GM04504 (cell line): ENCODE measurements at places on chromosomes 1 and 21.

GRCh38 chr1:166133857-166134256, 32.9 kb downstream of the FAM78B start:
- no peak for DNase-seq

- DNase-seq = no peak
These were observed 9.5 kb upstream of the TMEM39B start for GRCh38 chr1:32063261-32063681.

DNA sequence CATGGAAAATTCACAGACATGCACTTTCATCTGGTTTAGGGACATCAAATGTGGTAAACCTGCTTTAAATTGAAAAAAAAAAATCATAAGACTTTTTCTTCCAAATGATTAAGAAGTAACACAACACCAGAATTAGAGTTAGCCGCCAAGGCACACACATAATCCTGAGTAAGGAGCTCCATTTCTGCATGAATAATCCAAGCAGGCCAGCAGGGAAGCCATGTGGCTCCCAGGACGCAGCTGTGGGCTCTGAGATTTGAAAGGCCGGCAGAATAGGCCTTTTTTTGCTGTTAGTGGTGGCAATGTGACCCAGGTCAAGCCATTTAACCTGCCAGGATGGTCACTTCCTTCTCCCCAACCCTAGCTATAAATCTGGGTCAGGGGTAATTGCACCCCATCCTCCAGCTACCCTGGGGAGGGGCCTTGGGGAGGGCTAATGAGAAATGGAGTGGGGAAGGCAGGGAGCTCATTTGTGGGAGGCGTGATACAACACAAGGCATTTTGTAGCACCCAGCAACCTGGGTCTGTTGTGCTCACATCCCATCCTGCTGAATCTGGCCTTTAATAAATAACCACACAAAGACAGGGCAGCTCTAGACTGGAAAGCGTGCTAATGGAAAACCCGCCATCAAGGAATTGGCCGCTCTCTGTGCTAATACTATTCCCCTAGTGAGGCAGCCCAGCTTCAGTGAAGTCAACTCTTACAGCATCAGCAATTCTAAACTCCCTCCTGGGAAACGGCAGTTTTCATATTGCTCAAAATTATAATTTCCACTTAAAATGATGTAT, 178.5 kb downstream of the RHOU start:
- no peak for DNase-seq

- DNase-seq = no peak
These were observed 10.2 kb downstream of the KLHL21 start for GRCh38 chr1:6592441-6592840.

GRCh38 chr1:185824106-185824505, 89.9 kb downstream of the HMCN1 start:
- DNase-seq = no peak

DNA sequence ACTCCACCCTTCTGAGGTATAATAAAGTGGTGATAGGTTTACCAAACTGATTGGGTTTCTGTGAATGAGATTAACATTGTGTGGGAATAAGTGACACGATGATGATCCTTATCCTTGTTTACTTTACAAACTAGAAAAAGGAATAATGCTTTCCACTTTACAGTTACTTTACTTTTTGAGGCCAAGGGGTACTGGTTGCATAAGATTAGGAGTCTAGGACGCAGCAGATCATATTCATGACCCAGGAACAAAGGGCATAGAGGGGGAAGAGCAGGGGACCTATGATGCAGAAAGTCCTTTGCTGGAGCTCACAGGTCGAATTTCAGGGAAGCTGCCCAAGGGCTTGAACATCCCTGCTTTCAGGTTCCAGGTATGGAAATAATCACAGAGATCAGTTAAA, 20.4 kb downstream of the FGGY start:
- no peak for DNase-seq

DNA sequence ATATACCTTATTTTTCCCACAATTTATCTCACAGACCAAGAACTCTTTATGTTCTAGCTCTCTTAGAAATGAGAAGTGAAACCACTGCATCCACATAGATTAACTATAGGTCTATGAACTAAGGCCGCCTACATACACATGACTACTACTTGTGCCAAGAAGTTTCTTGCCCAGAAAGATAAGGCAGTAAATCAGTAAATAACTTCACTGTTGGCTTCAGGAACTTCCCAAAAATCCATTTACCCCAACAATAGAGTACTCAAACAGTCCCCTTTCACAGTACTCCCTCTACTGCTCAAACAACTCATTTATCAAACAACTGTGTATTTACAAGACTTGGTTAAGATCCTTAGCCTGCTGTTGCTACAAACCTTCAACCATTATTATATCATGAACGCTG, 96.5 kb downstream of the NME7 start:
- no peak for DNase-seq

DNA sequence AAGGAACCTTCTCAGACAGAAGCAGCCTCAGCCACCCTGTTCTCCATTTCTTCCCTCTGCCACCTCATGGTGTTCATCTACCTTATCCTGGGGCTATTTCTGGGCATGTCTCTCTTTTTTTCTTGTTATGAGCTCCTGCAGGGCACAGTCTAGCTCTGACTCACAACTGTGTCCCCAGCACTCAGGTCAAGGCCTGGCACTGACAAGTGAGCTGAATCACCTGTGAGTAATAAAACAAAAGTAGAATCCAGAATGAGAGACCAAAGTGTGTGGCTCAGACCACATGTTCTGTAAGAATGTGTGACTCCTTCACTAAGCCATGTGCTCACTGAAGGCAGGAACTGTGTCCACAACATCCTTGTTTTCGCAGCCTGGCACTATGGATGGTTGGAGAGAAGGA, 23.2 kb downstream of the C1orf94 start:
- peak; percentile 1 for DNase-seq

- no peak for DNase-seq
These were observed 45.9 kb upstream of the CRB1 start for GRCh38 chr1:197222025-197222685.

DNA sequence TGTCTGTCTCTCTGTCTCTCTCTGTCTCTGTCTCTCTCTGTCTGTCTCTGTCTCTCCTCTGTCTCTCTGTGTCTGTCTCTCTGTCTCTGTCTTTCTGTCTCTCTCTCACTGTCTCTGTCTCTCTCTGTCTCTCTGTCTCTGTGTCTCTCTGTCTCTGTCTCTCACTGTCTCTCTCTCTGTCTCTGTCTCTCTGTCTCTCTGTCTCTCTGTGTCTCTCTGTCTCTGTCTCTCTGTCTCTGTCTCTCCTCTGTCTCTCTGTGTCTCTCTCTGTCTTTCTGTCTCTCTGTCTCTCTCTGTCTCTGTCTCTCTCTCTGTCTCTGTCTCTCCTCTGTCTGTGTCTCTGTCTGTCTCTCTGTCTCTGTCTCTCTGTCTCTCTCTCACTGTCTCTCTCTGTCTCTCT, 873 bp upstream of the COL6A1 start:
- no peak for DNase-seq

DNA sequence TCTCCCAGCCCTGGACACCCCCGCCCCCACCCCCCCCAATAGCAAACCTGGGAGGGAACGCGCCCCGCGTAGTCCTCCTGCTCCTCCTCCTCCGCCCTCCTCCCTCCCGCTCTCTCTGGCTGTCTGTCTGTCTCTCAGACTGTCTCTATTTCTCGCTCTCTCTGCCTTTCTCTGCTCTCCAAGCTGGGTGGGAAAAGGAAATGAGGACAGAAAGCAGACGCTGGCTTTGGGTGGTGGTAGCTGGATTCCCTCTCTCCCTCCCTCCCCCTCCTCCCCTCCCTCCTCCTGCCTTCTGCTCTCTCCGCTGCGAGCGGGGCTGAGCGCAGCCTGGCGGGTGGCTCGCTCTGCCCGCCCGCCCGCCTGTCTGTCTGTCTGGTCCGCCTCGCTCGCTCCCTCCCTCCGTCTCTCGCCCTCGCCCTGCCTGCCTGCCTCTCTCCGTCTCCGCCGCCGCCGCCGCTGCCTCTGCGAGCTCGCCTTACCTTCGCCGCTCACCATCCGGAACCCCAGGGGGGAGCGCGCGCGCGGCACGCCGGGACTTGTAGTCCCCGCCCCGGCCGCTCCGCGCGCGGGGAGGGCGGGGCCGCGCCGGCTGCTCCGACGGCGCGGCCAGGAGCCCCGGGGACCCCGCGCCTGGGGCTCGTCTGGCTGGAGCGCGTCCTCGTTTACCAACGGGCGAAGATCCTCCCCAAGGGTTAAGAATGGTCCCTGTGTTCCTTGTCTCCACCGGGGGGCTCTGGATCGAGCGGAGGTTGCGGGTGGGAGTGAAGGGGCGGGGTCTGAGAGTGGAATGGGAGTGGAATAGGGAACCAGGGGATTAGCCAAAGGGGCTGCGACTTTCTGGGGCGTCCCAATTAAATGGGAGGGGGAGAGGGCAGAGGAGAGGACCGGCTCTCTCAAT, at the start of gene AHDC1:
Gene AHDC1 (minus strand): TSS at position 464 of the 898 bp plus-strand sequence. CDS start 52,029 bp downstream, outside the sequence.
- DNase-seq = peak; percentile 72

DNA sequence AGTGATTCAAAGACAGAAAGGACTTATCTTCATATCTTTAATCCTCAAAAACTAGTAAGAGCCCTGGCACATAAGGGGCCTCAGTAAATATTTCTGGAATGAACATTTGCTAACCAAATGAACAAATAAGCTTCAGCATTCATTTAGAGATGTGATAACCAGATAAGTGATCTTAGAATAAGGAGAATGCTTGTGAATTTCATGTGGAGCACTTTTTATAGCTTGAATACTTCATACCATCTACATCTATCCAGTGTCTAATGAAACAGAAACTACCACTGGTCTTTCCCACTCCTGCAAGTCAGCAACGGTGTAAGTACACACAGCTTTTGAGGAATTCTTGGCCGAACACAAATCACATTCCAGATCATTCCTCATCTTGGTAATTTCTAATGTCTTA, 38.5 kb downstream of the EDEM3 start:
- DNase-seq = peak; percentile 7

DNA sequence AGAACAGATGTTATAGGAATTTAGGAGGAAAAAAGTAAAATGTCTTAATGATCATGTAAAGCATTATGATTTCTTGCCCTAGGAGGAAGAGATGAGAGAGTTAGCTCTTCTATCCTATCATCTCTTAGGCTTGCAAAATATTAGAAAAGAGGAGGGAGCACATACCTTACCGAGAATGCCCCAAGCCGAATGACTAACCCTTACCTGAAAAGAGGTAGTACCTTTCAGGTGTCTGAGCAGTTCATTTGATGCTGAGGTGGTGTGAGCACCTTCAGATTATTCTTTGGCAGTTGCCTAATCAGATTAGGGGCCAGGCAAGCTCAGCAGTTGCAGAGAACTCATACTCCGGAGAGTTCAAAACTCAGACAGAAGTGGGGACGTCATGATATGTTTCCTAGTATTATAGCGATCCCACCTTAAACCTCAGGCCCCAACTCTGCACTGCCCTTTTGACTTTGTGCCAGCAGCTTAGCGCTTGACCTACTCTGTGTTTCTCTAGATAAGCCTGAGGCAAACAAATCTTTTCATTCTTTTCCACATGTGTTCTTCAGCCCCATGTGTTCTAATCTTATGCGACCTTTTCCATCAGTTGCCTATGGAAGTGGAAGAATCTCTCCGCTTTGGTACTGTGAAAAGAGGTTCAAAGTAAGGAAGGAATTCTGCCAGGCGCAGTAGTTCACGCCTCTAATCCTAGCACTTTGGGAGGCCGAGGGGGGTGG, 52.5 kb downstream of the ATP2B4 start:
- no peak for DNase-seq

DNA sequence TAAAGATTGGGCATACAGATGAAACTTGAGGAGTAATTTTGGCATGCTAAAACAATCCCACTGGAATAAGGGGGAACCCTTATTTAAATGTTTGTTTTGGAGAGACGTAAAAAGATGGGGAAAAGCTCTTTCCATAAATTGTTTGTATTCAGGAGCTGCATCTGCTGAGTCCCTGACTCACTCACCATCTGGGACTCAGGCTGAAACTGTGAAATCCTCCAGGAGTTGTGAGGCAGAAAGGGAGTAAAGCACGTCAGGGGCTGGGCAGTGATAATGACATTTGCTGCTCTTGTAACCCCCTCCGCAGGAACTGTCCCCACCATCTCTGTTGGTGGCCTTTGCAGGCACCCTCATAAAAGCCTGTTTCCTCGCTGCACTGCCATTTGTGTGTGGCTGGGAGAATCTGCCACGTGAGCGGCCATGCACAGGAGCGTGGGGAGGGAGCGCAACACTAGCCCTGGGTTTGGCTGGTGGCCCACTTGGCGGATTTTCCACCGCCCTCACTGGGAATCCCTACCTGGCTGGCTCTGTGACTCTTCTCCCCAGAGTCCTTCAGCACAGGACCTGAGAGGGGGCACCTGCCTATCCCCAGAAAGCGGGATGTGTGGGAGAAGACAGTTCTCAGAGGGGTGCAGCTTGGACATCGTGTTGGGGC, 45.3 kb downstream of the ZSCAN20 start:
- peak; percentile 10 for DNase-seq

DNA sequence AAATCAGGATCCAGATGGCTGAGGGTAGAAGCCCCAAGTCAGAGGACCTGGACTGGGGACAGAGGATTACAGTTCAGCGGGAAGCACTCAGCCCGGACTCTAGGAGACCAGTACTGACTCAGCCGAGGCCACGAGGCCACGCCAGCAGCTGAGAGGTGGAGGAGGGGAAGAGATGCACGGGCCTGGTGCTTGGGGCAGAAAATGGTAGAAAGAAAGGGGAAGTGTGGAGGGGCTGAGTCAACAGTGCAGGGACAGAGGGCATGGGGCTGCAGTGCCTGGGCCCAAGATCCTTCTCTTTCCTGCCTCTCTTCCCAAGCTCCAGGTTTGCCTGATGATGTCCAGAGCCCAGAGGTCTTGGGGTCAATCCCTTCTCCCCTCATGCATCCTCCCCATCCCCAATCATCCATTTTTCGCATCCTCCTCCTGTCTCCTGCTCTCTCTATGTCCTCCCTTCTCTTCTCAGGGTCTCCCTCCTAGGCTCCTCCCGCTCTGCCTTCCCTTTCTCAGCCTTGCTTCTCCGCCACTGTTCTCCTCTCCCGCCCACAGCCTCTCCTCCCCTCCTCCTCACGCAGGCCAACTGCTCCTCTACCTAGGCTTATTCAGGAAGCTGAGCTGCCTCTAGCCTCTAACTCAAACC, 7.7 kb downstream of the ARHGEF2 start:
- no peak for DNase-seq
